CD4-positive, alpha-beta T cell (primary cell): ENCODE measurements at places on chromosomes 6 and 20. TPM values are rescaled to one million over a fixed set of nuclear protein-coding genes. Genes with fewer than 3 reads are reported as not detected.

The WASF1 gene
- total RNA-seq = 0.19 TPM

The CYP24A1 gene
- total RNA-seq = 0.56 TPM

DNA sequence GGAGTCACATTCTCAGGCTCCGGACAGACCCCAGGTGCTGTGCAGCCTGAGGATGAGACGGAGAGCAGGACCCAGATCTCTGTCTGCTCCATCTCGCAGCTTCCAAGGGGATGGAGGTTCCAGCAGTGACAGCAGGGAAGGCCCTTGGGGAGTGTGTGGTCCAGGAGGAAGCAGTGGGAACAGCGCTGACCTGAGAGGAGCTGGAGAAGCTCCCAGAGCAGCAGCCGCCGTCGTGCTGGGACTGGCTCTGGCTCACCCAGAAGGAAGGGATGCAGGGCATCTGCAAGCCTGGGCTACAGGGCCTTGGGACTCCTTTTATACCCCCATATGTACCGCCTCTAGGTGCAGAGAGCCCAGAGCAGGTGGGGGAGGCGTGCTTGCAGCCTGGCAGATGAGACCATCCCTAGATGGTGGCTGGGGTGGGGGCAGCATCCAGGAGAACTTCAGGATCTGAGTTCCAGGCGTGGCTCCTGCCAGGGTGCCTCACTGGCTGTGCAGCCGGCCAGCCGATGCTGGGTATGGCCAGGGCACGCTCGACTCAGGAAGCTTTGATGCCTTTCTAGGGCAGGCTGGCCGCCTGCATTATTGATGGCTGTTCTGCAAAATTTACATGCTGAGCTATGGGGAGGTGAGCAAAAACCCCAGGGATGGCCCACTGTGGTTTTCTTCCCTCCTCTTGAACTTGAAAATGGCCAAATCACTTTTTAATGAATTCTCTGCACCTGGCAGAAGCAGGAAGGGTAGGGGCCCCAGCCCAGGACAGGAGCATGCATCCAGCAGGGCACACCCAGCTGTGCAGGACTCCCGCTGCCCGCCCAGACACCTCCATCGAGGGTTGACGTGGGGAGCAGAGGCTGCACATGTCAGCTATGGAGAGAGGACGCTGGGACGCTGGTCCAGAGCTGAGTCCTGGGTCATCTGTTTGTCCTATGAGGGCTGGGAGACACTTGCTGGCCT, 179.6 kb downstream of the TAF4 start:
- peaks cover 4% of the 10 kb centered on the region for H3K27me3 ChIP-seq
- no peak for DNase-seq
- H3K27ac ChIP-seq = no peak overlapping the region
- no peak overlapping the region for H3K4me3 ChIP-seq
- H3K4me1 ChIP-seq = no peaks in the 10 kb centered on the region

- no peak for DNase-seq
- no peaks in the 10 kb centered on the region for H3K4me1 ChIP-seq
- no peak overlapping the region for H3K27ac ChIP-seq
- H3K4me3 ChIP-seq = no peak overlapping the region
Observed at GRCh38 chr6:135269481-135269891, 88.4 kb downstream of the MYB start.
